ENCODE measurements at places on chromosomes 3 and 15.

DNA sequence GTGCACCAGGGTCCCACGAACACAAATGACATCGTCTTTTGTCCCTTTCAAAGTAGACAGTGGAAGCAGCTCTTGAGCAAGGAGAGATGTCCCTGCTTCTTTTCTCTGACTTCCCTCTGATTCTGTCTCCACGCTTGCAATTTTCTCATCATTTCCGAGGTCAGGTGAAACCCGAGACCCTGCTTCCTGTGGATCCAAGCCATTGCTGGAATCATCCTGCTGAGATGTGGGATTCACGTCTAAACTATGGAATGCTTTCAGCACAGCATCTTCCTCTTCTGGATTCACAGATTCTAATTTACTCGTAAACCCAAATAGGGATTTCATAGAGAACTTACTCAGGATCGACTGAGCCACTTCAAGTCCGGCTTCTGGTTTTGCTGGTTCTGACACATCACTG is 127.1 kb downstream of the FMN1 start:
- DNase-seq: no peak

DNA sequence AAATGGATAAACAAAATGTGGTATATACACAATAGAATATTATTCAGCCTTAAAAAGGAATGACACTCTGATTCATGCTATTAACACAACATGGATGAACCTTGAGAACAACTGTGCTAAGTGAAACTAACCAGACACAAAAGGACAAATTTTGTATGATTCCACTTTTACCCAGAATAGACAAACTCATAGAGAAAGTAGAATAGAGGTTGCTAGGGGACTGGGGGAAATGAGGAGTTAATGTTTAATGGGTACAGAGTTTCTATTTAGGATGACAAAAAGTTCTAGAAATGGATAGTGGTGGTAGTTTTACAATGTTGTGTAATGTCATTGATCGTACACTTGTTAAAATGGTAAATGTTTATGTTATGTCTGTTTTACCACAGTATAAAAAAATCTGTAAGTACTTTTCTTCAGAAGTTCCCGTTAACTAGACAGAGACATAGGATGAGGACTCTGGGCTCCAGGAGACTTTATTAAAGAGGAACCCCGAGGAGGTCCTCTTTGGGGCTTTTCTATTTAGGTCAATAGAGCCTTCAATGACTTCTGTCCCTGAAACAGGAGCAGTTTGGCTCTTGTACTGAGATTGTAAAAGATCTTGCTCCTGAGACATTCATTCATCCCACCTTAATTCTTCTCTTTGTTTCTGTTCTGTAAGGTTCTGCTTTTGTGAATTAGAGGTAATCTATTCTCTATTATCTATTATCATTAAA is 24.5 kb downstream of the ABHD6 start:
- no peak for DNase-seq

- DNase-seq: no peak
Measured at GRCh38 chr3:9935966-9936510, 2.4 kb downstream of the CRELD1 start.

- DNase-seq: no peak
Measured at GRCh38 chr15:90315278-90315982, 36.7 kb upstream of the ZNF774 start.

- DNase-seq: no peak
Measured at GRCh38 chr3:132417695-132418411, 551 bp downstream of the DNAJC13 start.

- DNase-seq: no peak
Measured at GRCh38 chr15:79475306-79475705, 43.2 kb downstream of the MINAR1 start.

DNA sequence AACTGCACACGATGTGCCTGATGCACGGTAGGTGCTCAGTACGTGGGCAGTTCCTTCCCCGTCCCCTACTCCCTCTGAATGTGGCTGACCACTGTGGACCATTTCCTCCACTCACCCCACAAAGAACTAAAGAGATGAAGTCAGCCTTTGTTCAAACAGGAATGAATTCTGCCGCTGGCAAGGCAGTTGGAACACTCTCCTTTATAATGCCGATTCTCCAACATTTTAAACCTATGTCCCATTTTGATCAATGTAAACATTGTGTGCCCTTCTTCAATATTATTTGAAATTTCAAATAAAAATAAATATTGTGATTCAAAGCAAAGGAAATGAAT is 57.5 kb upstream of the MEF2A start:
- DNase-seq: no peak

GRCh38 chr3:22228705-22229104 is 477.7 kb upstream of the ZNF385D start:
- no peak for DNase-seq

- no peak for DNase-seq
Measured at GRCh38 chr3:117193390-117193789, 483.8 kb downstream of the TUSC7 start.

DNA sequence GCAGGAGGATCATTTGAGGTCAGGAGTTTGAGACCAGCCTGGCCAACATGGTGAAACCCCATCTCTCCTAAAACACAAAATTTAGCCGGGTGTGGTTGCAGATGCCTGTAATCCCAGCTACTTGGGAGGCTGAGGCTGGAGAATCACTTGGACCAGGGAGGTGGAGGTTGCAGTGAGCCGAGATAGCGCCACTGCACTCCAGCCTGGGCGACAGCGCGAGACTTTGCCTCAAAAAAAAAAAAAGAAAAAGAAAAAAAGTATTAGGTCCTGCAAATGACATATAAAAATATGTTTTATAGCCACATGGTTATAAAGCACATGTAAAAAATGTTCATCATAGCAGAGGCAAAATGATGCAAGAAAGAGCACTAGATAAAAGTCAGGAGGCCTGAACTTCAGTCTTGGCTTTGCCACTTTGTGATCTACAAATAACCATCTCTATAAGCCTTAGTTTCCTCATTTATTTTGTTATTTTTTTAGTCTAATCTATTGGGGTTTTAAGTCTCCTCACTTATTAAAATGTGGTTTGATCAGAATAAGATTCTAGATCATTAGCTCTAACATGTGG is 4.9 kb downstream of the SLC12A6 start:
- DNase-seq: no peak

GRCh38 chr3:141249041-141249440 is 17.4 kb downstream of the PXYLP1 start:
- DNase-seq: no peak

- DNase-seq: no peak
Measured at GRCh38 chr15:78129751-78130287, 1.4 kb downstream of the CIB2 start.

DNA sequence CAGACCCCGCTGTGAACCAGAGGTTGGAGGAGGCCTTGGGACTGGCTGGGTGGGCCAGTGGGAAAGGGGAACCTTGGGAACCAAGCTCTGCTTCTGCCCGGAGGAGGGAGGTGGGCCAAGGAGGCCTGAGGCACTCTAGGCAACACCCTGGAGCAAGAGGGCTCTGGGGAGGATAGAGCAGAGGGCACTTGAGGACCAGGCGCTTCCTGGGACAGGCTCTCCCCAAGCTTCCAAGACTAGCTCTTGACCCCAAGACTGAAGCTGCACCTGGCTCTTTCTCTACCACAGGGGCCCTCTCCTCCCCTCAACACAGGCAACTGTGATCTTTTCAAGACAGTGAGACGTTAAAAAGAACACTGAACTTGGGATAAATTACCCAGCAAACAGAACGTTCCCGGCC is 20.3 kb downstream of the TKT start:
- DNase-seq: no peak
